Activated T-cell treated with anti-CD3 and anti-CD28 coated beads, Interleukin-2, amount 50 U/mL, for 72 hours (primary cell): ENCODE measurements at places on chromosomes 16 and 17. TPM values are rescaled to one million over a fixed set of nuclear protein-coding genes. Genes with fewer than 3 reads are reported as not detected.

The GNAO1 gene
- total RNA-seq = 21.0 TPM

The ZNF18 gene
- total RNA-seq = 10.9 TPM

The C16orf46 gene
- total RNA-seq = 0.91 TPM

The CHST4 gene
- not detected for total RNA-seq

The DYNLRB2 gene
- 1.5 TPM for total RNA-seq

The RPRML gene
- not detected for total RNA-seq

The KRTAP3-1 gene
- total RNA-seq = not detected

The OR1A1 gene
- total RNA-seq = not detected

The KRTAP1-1 gene
- not detected for total RNA-seq

The PNMT gene
- 0.67 TPM for total RNA-seq

The DBF4B gene
- 24.7 TPM for total RNA-seq

The THOC6 gene
- 50.9 TPM for total RNA-seq

The TP53TG3 gene
- total RNA-seq = not detected

The TEX14 gene
- total RNA-seq = 0.84 TPM

The SMIM22 gene
- not detected for total RNA-seq

The AGRP gene
- total RNA-seq = not detected

The ZNF423 gene
- not detected for total RNA-seq

The TLCD3B gene
- 6.9 TPM for total RNA-seq

The TXNDC11 gene
- total RNA-seq = 34.7 TPM

The PTGES3L gene
- total RNA-seq = 0.36 TPM

The SPATA22 gene
- total RNA-seq = not detected

The BAHCC1 gene
- total RNA-seq = 0.02 TPM

The WNT9B gene
- total RNA-seq = not detected

The ADGRG3 gene
- 0.09 TPM for total RNA-seq

The ENPP7 gene
- total RNA-seq = not detected

The EARS2 gene
- total RNA-seq = 13.4 TPM

The NPIPB6 gene
- total RNA-seq = 2.9 TPM
